ENCODE measurements at places on chromosomes 5 and 9.

DNA sequence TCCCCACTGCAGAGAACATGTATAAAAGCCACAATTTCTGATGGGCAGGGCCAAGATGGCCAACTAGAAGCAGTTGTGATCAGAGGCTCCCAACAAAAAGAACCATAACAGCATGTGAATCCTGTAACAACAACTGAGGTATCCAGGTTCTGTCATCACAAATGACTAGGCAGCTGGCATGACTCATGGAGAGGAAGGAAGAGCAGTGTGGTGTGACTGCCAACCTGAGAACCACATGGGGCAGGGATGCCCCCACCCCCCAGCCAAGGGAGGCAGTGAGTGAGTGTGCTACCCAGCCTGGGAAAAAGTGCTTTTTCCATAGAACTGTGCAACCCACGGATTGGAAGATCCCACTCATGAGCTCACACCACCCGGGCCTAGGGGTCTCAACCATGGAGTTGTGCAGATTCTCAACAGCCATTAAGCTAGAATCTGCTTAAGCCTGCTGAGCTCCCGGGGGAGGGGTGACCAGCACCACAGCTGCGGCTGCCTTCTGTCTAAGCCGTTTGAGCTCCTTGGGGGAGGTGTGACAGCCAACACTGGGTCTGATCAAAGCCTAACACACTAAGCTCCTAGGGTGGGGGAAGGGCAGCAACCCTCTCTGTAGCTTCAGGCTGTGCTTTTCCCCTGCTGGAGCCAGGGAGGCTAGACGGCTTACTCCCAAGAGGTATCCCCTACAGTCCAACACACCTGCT lies 80.1 kb upstream of the DMAC1 start:
- peak; percentile 46 for DNase-seq

GRCh38 chr5:95048628-95049027 lies 236.3 kb downstream of the MCTP1 start:
- no peak for DNase-seq

GRCh38 chr5:9350301-9350797 lies 195.5 kb downstream of the SEMA5A start:
- DNase-seq, result no peak

DNA sequence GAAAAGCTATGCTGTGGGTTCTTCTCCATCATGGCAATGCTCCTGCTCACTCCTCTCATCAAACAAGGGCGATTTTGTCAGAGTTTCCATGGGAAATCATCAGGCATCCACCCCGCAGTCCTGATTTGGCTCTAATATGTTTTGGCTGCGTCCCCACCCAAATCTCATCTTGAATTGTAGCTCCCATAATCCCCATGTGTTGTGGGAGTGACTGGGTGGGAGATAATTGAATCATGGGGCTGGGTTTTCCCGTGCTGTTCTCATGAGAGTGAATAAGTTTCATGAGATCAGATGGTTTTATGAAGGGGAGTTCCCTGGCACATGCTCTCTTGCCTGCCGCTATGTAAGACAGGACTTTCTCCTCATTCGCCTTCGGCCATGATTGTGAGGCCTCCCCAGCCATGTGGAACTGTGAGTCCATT lies 163.8 kb downstream of the GADD45G start:
- peak; percentile 22 for DNase-seq

GRCh38 chr5:74468421-74468820 lies 172.1 kb downstream of the ENC1 start:
- DNase-seq, result no peak

- no peak for DNase-seq
These were observed 1290.0 kb downstream of the EFNA5 start for GRCh38 chr5:106380736-106381135.

All from activated T-cell treated with anti-CD3 and anti-CD28 coated beads, Interleukin-2, amount 50 U/mL, for 24 hours (primary cell).